Fibroblast of upper back skin (primary cell): ENCODE measurements at places on chromosomes 7 and 10.

DNA sequence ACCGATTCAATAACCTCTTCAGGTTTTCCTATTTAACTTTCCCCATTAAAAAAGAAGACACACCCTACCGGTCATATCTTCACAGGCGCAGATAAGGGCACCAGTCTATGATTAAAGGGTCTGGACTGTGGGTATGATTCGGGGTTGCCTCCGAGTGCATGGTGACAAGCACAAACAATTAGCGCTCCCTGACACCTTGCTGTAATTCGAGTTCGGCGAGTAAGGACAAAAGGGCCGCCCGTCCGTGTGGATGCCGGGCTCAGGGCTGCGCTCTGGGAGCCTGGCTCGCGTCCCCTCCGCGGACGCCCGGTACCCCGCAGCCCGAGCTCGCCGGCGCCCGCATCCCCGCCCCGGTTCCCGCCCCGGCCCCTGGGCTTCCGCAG, 111.9 kb upstream of the RHEB start:
- no peak for DNase-seq

GRCh38 chr10:77192402-77192801, 445.2 kb downstream of the KCNMA1 start:
- DNase-seq: no peak

- no peak for DNase-seq
These were observed 50.8 kb upstream of the FRMD4A start for GRCh38 chr10:14381475-14381874.

- DNase-seq: peak; percentile 44
These were observed 179.5 kb upstream of the AKR1E2 start for GRCh38 chr10:4646547-4646946.

DNA sequence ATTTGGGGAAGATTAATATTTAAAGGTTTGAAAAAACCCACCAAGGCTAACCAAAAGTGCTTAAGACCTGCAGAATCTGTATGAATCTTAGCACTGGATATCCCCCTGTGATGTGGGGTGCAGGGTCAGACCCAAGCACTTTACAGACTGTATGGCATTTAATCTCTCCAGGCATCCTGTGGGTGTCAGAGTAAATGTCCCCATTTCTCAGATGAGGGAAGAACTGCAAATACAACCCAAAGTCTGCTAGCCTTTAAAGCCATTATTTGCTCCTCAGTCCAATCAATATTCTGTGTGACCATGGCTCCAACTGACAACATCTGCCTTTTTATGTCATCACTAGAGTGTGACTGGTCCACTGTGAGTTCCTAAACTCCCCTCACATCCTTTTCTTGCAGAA, 10.0 kb upstream of the MBL2 start:
- DNase-seq: no peak

GRCh38 chr7:19377611-19378344, 232.6 kb upstream of the FERD3L start:
- DNase-seq: peak; percentile 69

- DNase-seq: peak; percentile 53
These were observed 55.0 kb downstream of the PIK3AP1 start for GRCh38 chr10:96665306-96665705.
